CD8-positive, alpha-beta T cell (primary cell): ENCODE measurements at places on chromosomes 7 and 10.

DNA sequence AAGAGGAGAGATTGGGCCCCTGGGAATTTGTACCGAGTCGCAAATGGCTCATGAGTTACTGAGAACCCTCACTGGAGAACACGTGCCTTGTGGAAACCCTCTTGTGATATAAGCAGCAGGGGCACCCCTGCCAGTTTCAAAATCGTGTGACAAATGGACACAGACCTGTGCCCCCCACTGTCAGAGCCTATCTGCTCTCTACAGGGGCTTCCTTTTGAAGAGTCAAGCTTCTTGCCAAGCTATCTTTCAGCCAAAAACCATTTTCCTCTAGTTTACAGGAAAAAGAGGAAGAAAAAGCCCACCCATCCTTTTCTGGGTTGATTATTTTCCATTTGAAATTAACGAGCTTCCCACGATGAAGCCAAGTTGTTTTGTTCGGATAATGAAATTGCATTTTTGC is 64.1 kb upstream of the MPP7 start:
- no peak for DNase-seq

DNA sequence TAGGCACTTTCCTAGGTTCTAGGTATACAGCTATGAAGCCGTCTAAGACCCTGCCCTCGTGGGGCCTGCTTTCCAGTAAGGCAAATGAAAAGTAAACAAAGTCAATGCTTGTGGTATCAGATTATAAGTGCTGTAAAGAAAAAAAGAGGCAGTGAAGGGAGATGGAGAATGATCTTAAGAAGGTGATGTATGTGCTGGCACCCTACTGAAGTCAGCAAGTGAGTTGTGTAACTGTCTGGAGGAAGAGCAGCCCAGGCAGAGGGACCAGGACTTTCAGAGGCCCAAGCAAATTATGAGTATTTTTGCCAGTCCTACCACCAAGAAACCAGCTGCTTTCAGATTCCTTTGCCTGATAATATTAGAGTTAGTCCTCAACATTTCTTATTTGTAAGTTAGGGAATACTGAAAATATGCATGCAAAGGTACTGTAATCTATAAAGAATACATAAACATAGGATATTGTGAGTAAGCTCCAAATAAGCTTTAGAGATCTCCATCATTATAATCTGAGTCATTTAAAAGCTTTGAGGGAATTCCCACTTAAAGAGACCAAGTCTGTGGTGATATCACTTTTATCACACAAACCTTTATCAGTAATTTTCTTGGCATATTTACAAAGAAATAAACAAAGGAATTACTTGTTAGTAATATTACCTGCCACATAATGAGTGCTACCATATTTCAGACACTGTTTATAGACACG is 329.2 kb upstream of the LRGUK start:
- DNase-seq: no peak

DNA sequence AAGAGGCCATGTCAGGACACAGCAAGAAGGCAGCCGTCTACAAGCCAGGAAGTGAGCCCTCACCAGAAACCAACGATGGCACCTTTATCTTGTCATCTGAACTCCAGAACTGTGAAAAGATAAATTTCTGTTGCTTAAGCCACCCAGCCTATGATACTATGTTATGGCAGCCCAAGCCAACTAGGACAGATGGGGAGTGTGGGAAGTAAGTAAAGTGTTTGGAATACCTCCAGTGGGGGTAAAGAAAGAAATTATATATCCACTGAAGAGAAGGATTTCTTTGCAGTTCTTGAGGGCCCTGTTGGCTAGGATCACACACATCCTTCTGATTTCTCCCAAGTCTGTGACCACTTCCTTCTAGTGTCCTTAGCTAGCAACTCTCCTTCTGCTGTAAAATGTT is 384.4 kb downstream of the TNS3 start:
- no peak for DNase-seq

- no peak for DNase-seq
Observed at GRCh38 chr10:76432016-76433012, 1000.9 kb downstream of the LRMDA start.

DNA sequence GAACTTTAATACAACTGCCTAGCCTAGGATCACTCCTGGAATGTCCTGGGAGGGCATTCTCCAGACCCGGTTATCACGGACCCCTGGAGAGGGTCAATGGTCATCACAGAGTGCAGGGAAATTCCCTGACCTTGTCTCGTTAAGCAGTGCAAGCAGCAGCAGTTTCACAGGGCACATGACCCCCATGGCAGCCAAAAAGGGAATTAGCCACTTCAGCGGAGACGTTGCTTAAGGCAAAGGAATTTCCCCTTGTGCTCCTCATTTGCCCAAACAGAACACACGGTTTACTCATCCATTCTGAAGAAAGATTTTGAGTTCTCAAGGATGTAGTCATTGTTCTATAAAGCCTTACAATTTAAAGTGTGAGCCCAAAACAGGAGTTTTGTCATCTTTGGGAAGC is 260.3 kb downstream of the SNX13 start:
- no peak for DNase-seq

GRCh38 chr10:112949875-112950507 is at the start of gene TCF7L2:
Gene TCF7L2, plus strand, starts transcription at chr10:112950247. Its CDS starts 510 bp downstream, at chr10:112950757.
- DNase-seq: peak; percentile 67

DNA sequence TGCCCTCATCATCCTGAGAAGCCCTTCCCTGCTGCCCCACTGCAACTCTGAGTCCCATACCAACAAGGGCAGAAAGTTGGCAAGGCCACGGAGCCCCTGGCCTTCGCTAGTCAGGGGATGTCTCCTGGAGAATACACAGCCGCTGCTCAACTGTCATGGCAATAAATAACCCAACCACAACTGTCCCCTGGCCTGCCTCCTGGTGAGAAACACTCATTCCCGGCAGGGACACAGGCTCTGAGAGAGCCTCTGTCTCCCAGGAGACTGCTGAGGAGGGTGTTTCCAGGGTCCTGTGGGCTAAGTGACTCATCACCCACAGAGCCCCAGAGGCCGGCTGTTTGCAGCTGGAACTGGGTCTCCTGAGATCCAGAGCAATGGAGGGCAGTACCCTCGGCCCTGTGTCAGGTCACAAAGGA is 354.1 kb downstream of the TNS3 start:
- no peak for DNase-seq

DNA sequence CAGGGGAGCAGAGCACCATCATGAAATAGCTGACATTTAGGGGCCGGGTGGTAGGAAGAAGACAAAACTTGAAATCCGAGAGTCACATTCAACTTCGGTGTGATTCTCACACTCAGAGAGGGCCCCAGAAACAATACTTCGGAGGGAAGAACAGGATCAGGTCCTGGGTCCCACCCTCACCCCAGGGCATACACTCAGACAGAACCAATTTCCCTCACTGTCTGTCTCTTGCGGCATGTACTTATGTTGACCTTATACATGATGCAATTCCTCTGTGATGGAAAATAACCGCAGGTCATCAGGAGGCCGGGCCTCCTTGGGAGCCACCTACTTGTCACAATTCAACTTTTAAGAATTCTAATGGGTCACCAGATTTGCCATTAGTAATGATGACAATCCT is 26.3 kb upstream of the HMX3 start:
- no peak for DNase-seq

DNA sequence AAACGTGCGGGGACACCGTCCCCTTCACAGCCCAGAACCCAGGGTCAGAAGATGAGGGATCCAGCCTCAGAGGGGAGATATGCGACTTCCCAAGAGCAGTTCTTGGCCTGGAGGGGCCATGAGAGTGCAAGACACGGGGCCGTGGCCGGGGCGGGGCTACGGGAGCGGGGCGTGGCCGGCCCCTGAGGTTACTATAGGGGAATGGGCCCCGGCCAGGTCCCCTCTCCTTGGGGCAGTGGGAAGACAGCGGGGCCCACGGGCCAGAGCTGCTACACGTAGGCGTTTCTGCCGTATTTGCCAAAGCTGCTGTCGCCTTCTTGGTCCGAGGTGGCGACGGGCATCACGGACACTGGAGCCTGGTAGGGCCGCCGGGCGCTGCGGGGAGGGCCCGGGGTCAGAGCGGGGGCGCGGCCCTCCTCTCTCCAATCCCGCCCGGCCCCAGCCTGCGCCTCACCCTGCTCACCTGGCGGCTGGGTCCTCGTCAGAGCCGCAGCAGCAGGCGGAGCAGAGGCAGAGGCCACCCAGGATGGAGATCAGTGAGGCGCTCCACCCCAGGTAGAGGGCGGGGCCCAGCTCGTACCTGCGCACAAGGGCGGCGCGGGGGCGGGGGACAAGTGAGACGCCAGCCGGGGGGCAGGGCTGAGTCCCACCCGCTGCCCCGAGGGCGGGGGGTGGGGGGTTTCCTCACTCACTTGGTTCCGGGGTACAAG is 5.3 kb downstream of the CLDN15 start:
- no peak for DNase-seq

- DNase-seq: no peak
Observed at GRCh38 chr10:131700032-131700431, 200.8 kb upstream of the PPP2R2D start.
